ENCODE measurements at places on chromosomes 4 and X.
A peak's percentile ranks its signal among the peaks of the same experiment; 100 is the strongest.

DNA sequence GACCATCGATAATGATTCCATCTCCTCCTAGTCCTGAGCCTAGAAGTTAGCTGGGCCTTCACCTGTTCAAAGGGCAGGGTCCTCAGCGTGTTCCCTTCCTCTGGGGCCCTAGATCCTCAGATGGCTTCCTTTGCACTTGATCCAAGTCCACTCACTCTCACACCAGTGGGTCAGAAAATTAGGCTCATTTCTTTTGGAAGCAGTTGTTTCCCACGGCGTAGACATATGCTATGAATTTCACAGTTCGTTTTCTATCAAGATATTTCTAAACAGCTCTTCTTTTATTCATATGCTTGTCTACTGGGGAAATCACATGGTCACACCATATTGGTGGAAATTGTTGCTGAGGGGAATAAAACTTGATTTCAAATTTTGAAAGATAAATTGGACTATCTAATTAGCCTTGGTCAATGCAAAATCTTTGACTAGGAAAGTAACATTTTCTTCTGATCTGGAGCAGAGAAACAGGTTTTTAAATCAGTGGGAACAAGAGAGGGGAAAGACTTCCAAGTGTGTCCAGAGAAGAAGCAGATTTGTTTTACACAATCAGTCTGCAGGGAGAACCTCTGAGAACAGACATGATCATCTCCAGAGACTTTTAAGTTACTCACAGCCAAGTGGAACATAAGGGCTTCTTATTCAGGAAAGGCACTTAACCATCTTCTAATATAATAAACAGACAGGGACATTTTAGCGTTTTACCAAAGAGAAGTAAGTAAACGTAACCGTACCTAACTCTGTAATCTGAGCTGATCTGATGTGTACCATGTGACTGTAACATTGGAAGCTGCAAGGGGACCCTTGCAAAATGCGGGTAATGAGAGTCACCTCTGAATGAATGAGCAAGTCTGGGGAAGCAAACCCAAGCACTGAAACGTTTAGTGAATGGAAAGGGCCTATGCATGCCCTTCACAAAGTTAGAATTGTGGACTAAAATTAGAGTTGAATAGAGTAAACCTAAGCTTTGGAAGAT, 455.7 kb upstream of the FAT1 start:
- DNase-seq = no peak

GRCh38 chr4:182711211-182711610, 206.0 kb downstream of the DCTD start:
- no peak for DNase-seq

- no peak for DNase-seq
Measured at GRCh38 chrX:143632625-143633410, 3.1 kb downstream of the SLITRK4 start.

DNA sequence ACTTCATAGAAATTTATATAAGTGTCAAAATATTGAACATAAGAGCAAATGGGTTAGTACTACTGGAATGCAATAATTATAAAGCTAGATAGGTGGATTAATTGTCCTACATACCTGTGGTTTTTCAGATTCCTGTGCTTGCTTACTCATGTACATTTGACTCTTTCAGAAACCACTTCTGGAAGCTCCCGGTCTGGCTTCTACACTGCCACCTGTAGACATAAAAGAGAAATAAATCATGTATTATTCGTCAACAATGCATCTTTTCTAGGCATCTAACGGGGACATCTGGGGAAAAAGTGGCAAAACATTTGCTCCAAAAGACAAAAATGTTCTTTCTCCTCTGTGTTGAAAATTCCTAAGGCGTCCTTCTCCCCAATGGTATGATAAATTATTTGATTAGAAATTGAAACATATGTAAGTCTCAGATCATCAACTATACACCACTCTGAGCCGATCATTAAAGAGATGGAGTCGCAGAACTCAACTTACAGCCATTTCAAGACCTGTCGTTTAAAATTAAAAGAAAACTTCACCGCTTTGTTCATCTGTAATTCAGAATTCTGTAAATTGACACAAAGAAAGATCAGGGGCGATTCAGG, 648.7 kb upstream of the DIPK2B start:
- DNase-seq = no peak

DNA sequence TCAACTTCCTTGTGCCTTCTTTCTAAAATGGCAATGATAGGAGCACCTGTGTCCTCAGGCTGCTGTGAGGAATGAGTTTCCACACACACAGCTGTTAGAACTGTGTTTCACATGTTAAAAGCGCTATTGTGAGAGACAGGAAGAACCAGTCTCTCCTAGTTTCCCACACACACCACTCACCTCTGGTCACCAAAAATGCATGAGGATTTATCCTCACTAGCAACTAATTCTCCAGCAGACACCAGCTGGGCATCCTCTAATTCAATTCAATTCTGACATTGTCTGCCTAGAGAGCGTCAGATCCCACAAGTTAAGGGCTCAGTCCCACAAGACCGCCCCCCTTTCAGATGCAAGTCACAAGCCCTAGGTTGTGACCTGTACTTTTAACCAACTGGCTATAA, 29.0 kb upstream of the SLC2A9 start:
- no peak for DNase-seq

DNA sequence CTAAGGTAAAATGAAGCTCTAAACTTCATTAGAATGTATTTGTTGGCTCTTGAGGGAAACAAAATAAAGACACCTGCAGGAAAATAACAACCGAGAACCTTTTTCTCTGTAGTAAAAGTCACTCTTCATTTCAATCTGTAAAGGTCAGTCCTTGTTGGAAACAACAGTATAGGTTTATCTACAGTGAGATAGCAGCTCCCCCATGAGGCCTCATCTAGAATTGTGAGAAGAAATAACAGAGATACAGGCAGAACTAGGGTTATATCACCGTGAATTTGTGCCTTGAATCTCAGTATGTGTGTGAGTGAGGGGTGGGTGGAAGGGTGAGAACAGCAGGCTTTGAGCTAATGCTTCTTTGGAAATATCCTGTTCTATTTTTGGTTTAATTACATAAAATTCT, 107.8 kb upstream of the FMR1 start:
- DNase-seq = no peak

GRCh38 chrX:70916754-70917153, 8.2 kb upstream of the TEX11 start:
- DNase-seq = no peak

GRCh38 chr4:138086611-138087041, 155.5 kb downstream of the SLC7A11 start:
- DNase-seq = no peak

- no peak for DNase-seq
Measured at GRCh38 chrX:78075787-78076389, 28.2 kb upstream of the PGK1 start.

DNA sequence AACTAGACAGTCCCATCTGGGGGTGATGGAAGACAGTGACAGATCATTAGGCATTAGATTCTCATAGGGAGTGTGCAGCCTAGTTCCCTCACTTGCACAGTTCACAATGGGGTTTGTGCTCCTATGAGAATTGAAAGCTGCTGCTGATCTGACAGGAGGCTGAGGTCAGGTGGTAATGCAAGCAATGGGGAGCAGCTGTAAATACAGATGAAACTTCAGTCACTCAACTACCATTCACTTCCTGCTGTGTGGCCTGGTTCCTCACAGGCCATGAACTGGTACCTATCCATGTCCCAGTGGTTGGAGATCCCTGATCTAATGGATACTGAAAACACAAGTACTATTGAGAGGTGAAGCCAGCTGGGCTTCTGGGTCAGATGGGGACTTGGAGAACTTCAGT, 72.5 kb downstream of the AGTR2 start:
- DNase-seq = no peak

GRCh38 chrX:72020788-72021187, 110.1 kb downstream of the NHSL2 start:
- DNase-seq = no peak

- DNase-seq = no peak
Measured at GRCh38 chrX:40127052-40127451, 29.3 kb upstream of the BCOR start.

GRCh38 chrX:48831136-48831908, 4.1 kb downstream of the PCSK1N start:
- no peak for DNase-seq

- DNase-seq = peak; percentile 73
Measured at GRCh38 chr4:127965803-127966175, 583 bp downstream of the ABHD18 start.

GRCh38 chrX:37754516-37754915, 25.3 kb upstream of the CYBB start:
- no peak for DNase-seq

GRCh38 chrX:95718746-95719145, 965.9 kb upstream of the DIAPH2 start:
- no peak for DNase-seq

Data from COR-L47 (cell line).